ENCODE measurements at places on chromosomes 6 and 20.

DNA sequence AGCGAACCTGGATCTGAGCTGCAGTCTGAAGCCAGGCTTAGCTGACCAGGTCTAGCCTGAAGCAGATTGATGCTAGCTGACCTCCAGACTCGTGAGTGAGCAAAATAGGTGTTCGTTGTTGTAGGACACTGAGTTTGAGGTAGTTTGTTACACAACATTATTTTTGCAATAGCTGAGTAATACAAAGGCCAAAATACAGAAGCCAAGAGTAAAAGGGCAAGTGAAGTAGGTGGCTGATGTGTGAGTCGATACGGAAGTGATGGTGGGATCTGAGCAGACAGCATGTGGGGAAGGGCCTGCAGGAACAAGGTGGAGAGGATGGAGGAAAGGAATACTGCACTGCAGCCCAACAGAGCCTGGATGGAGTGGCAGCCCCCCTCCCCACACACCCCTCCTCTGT lies 8.5 kb upstream of the SPATS1 start:
- DNase-seq: no peak

- no peak for DNase-seq
Observed at GRCh38 chr6:36825994-36826393, 13.2 kb downstream of the CPNE5 start.

GRCh38 chr6:53943395-53943794 lies 148.6 kb downstream of the LRRC1 start:
- peak; percentile 12 for DNase-seq

DNA sequence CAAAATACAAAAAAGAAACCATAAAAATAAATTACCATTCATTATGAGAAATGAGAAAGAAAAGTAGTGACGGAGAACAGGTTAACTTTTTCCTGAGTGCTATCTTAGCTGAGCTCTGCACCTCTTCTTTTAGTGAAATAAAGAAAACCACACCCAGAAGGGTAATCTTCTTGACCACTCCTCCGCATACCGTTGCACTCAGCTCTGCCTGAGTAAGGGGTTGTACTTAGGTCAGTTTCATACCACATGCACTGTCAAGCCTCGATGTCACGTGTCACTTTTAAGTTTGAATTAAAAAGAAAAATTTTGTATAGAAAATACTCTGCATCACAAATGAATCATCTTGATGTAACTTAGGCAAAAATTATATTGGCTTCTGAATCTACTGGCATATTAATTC lies 2.8 kb downstream of the EZR start:
- DNase-seq: no peak

DNA sequence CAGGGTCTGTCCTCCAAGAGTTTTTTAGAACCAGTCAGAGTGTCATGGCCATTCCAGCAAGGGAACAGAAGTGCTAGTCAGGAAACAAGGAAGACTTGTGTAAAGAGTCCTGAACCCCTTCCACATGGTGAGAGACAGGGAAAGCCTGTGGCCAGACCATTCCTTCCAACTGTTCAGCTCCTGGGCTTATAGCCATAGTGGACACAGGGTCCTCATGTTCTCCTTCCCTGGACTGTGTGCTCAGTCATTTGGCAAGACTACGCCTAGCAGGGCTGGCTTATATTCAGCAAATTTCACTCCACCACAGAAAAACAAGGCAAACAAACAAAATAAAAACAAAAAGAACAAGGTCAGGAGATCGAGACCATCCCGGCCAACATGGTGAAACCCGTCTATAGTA lies 60.5 kb downstream of the NRN1 start:
- DNase-seq: no peak

- DNase-seq: no peak
Observed at GRCh38 chr20:47224857-47225256, 131.6 kb downstream of the ZMYND8 start.

DNA sequence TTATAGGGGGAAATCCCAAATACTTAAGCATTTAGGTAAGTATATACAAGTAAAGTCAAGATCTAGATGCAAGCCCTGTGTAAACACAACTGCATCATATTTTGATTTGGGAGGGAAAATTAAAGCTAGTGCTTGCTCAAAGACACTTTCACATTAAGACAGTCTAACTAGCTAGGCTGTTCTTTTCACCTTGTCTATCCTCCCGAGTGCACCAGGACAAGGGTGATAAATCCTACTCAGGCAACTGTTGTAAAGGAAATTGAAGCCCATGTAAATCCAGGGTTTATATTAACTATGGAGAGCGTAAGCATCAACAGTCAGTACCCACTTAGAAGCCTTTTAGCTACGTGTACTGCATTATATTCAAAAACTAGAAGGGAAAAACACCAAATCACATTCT lies 19.3 kb upstream of the BACH2 start:
- no peak for DNase-seq

DNA sequence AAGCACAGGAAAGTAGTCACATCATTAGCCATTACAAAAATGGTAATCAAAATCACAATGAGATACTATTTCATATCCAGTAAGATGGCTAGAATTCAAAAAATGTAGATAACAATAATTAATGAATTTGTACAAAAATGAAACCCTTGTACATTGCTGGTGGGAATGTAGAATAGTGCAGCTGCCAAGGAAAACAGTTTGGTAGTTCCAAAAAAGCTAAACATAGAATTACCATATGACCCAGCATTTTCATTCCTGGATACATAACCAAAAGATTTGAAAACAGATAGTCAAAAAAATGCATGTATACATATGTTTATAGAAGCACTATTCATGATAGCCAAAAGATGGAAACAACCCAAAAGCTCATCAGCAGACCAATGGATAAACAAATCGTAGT lies 251.1 kb upstream of the RAB32 start:
- no peak for DNase-seq

DNA sequence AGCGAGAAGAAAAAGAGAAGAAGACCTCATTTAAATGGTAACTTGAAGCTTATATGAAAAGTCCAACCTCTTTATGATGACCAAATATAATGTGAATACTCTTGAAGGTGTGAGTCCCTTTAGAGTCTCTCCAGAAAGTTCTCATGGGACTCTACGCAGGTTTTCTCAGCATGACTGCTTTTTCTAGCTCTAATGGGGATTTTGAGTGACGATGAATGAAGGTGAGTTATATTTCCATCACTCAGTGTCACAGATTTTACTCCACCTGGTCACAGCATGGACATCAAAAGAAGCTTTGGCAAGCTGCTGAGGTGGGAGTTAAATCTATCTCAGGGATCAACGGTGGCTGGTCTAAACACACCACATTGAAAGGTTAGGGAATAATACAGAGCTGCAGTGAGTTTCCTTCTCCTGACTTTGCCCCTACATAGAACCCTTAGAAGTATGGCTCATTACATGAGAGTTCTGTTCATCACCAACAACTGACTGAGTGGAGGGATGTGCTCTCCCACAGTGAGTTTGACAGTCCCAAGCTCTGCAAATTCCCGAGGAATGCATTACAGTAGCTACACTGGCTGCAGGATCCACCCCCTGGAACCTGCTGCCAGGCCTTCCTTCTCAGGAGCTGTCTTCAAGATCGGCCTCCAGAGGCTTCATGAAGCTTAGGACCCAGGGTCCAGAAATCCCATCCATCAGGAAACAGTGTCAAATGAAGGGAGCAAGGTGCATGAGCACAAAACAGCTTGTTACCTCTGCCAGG lies 126.8 kb downstream of the FOXC1 start:
- DNase-seq: no peak

GRCh38 chr6:1226277-1227099 lies 85.4 kb upstream of the FOXQ1 start:
- no peak for DNase-seq

- no peak for DNase-seq
Observed at GRCh38 chr6:319177-320131, 27.2 kb downstream of the DUSP22 start.

- no peak for DNase-seq
Observed at GRCh38 chr20:25317351-25318075, 69.6 kb downstream of the PYGB start.

- DNase-seq: no peak
Observed at GRCh38 chr20:43838703-43839060, 76.0 kb upstream of the TOX2 start.

DNA sequence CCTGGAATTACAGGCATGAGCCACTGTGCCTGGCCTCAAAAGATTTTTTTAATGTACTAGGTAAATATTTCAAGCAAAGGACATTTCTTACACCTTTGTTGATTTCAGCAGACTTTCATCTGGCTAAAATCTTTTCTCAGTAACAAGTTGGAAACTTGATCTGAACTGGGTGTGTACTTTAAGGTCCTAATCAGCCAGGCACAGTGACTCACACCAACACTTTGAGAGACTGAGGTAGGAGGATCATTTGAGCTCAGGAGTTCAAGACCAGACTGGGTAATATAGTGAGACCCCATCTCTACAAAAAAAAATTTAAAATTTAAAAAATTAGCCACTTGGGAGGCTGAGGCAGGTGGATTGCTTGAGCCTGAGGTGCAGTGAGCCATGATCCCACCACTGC lies 7.0 kb upstream of the RALGAPA2 start:
- DNase-seq: no peak

GRCh38 chr6:37441651-37442050 lies 8.6 kb downstream of the CMTR1 start:
- no peak for DNase-seq

DNA sequence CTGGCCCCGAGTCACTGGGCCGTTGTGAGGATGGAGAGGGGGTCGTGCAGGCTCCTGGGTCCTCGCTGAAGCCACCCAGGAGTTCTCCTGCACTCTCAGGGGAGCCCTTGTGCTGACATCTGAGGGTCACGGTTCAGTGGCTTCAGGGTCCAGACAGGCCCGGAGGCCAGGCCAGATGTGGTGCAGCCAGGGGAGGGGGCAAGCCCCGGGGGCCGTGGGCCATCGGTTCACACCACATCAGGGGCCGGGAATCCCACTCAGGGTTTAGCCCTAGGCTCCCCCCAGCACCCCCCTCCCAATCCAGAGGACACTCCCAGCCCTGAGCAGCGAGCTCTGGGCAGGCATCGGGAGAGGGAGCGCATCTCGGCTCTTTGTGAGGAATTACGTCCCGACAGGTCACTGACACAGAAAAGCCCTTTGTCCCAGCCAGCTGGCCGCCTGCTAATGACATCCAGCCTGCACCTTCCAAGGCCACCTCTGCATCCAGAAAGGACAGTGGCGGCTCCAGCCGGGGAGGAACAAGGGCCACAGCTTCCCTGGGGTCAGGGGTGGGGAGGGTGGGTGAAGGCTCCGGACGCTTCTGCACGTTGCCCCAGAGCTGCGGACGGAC lies 6.4 kb upstream of the CHRNA4 start:
- DNase-seq: no peak

DNA sequence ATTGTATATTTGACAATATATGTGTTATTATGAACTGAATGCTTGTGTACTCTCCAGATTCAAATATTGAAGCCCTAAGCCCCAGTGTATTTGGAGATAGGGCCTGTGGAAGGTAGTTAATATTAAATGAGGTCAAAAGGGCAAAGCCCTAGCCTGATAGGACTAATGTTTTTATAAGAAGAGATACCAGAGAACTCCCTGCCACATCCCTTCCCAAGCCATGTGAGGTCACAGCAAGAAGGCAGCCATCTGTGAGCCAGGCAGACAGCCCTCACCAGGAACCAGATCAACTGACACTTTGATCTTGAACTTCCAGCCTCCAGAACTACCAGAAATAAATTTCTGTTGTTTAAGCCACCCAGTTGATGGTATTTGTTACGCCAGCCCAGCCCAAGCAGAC lies 36.4 kb upstream of the FBXL4 start:
- DNase-seq: no peak

- DNase-seq: no peak
Observed at GRCh38 chr6:43129434-43130194, 41.5 kb upstream of the SRF start.

GRCh38 chr6:105628156-105628860 lies 225.4 kb upstream of the PREP start:
- DNase-seq: no peak

GRCh38 chr20:59939879-59940128 lies 301 bp downstream of the PPP1R3D start:
- no peak for DNase-seq

DNA sequence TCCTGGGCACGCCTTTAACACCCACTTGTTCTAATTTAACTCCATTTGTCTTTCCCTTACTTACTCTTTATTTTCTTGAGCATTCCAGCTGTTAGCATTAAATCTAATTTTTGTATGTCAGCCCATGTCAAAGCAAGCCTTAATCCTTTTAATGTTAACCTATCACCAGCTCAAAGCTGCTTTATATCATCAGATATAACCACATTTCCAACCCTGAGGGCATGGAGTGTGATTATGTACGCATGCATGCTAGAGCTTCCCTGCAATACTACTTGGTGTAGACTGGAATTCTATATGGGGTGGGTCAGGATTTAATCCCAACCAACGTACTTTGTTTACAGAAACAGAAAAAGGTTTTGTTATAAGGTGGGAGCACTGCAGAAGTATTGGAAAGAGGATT lies 139.4 kb upstream of the HMGN3 start:
- DNase-seq: no peak

DNA sequence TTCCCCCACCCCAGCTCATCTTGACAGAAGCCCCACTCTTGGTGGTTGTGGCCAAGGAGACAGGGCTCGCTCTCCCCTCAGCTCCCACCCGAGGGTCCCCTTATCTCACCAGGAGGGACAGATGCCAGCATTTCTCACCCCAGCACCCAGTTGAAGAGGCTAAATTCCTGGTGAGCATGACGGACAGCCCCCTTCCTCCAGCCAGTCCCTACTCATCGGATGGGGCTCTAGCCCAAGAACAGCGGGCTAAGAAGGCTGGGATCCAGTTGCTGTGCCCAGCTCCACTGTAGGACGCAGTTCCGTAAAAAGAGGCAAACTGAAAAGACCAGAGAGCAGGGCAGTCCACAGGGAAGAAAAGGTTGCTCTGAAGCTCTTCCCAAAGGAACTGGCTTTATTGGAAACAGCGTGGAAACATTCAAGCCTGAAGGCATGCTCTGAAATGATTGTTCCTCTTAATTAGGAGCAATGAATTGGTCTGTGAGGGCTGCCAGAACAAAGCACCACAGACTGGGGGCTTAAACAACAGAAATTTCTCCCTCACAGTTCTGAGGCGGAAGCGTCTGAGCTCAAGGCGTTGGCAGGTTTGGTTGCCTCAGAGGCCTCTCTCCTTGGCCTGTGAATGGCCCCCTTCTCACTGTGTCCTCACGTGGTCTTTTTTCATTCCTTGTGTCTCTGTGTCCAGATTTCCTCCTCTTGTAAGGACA lies 17.9 kb upstream of the KIF25 start:
- no peak for DNase-seq

Data from occipital lobe (tissue), 3 donors.